ENCODE measurements at places on chromosomes 11 and 22. TPM values are rescaled to one million over a fixed set of nuclear protein-coding genes. Genes with fewer than 3 reads are reported as not detected.
A peak's percentile ranks its signal among the peaks of the same experiment; 100 is the strongest.

Gene NLRP14
- total RNA-seq = not detected

DNA sequence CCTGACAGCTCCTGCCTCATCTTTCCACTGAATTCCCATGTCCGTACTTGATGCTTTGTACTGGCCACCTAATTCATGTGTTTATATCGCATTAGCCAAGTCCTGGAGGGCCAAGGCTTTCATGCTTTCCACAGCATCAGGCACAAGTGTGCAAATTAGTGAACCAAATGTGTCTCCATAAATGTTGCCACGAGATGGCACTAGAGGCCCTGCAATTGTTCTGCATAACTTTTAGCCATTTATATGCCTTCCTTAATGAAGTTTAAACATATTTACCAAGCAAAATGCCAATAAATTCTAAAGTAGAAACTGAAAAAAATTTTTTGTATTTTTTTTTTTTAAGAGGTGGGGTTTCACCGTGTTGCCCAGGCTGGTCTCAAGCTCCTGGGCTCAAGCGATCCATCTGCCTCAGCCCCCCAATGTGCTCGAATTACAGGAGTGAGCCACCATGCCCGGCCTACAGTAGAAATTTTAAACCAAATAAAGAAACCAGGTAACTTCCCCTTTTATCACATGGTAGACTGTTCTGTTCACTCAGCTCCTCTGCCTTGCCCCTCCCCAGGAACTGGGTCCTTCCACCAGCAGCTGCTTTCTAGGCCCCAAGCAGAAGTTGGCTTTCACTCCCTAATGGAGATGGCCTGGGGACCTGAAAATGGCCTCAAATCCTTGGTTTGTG is 20.8 kb upstream of the IL18BP start:
- DNase-seq = peak; percentile 86

Gene FLRT1
- total RNA-seq = not detected

- no peak for DNase-seq
Measured at GRCh38 chr11:27608951-27609350, 91.3 kb downstream of the BDNF start.

DNA sequence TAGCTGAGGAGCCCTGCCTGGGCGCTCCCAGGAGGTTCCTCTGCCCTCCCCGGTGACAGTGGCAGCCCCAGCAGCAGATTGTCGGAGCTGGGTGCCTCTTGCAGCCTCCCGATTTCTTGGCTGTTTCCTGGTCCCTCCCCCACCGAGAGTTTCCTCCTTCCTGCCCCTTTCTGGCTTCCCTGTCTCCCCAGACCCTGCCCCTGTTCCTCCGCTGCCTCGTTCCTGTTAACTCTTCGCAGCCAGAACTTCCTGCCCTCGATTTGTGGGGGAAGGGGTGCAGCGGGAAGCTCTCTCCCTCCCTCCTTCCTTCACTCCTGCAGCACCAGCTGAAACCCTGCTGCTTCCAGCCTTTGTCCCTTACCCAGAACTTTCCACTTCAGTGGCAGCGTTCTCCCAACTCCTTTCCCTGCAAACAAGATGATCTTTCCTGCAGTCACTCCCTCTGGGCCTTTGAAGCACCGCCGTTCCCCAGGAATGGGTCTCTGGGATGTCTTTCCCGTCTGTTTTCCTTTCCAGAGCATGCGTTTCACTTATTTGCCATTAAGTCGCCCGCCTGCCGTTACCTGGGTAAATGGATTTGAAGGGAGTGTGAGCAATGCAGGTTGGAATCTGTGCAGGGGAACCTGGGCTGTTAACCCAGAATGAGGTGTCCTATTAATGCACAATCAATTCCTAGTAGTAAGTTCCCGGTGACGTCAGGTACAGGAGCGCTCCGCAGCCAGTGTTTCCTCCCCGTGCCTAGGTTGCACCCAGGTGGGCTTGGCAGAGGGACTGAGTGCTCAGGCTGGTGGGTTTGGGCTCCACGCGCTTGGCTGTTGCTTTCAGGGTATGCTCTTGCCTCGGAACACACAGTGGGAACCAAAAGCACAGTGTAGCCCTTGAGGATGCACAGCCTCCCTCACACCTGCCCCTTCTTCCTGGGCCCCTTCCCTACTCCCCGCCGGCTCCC is 4.3 kb downstream of the GRK2 start:
- DNase-seq = peak; percentile 52

DNA sequence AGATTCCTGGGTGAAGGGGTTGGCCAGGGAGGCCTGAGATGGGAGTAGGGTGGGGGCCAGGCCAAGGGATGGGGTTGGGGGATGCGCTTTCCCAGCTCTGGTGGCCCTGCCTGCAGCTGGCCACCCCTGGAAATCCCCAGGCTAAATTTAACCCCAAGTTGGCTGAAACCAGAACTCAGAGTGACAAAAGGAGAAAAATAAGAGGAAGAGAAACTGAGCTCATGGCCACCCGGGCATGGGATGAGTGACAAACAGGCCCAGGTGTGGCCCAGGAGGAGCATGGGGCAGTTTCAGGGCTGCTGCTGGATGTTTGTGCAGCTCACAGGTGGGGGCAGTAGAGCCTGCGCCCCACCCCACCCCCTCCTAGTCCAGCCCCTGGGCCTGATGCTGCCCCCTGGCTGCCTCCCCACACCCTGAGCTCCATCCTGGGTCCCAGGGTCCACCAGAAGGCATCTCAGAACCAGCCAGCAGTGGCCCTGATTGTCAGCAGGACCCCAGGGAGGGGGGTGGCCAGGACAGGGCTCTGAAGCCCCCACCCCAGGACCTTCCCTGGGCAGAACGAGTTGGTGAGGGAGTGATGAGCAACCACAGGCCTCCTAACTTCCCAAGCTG is 48.0 kb downstream of the IGLL5 start:
- peak; percentile 97 for DNase-seq

- DNase-seq = no peak
Measured at GRCh38 chr11:31643857-31644256, 134.3 kb downstream of the ELP4 start.

Gene KCNJ5
- total RNA-seq = not detected

- no peak for DNase-seq
Measured at GRCh38 chr11:76649851-76650372, 20.6 kb downstream of the LRRC32 start.

DNA sequence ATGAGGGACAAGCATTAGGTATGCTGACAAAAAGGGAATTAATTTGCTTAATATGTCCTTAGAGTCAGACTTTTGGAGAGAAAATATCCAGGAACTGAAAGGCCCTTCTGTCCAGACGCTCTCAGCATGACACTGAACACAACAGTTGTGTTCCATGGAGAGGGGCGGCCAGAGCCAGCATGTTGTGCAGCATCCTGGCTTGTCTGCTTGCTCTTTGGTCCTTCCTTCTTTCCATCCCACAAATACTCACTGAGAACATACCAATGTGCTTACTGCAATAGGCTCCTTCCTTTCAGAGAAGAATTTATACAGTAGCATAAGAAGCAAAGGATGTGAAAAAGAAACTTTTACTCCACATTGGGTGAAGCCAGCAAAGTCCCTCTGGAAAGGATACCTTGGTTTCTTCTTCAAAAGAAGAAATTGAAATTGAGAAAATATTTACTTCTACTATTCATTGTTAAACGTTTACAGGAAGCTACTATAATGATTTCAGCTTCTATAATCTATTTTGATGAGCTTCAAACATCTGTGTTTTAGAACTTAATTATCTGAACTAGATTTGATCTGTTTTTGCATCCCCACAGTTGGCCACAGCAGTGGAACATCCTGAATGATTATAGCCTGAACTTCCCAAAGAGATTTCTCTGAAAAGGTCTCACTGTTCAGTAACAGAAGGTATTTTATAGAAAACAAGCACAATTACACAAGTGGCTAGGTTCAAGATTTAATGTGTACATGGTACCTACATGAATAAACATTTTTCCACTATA is 304.1 kb upstream of the PITPNB start:
- DNase-seq = no peak

Gene DDX10
- 30.6 TPM for total RNA-seq

GRCh38 chr11:122695076-122695615 is 39.6 kb downstream of the UBASH3B start:
- DNase-seq = no peak

GRCh38 chr22:19714312-19715187 is at the start of gene SEPTIN5:
Gene SEPTIN5 (plus strand): TSS chr22:19714503. CDS start chr22:19714589, 86 bp downstream.
- peak; percentile 23 for DNase-seq

DNA sequence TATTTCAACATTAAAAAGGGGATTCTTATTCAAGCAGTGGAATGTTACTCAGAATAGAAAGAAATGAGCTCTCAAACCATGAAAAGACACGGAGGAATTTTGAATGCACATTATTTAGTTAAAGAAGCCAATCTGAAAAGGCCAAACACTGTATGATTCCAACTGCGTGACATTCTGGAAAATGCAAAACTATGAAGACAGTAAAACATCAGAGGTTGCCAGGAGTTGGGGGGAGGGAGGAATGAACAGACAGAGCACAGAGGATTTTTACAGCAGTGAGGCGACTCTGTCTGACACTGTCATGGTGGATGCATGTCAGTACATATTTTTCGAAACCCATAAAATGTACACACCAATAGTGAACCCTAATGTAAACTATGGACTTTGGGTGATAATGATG is 22.9 kb upstream of the THY1 start:
- DNase-seq = no peak

Gene FBXO3
- total RNA-seq = 34.3 TPM

Gene OR52E8
- total RNA-seq = not detected

Gene TYMP
- 45.1 TPM for total RNA-seq

DNA sequence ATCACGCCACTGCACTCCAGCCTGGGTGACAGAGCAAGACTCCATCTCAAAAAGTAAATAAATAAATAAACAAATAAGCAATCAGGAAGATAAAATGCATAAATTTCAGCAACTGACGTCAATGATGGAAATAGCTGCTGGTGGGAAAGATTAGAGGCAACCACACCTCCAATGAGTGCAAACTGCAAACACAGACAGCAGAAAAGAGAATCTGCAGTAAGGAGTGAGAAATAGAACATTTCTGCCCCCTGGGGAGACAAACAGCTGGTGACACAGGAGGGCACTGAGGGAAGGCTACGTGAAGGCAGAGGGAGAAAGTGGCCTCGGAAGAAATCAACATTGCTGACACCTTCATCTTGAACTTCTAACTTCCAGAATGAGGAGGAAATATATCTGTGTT is 6.5 kb downstream of the PI4KA start:
- no peak for DNase-seq

Gene CARNS1
- 25.9 TPM for total RNA-seq

- no peak for DNase-seq
Measured at GRCh38 chr11:28627690-28628255, 519.6 kb downstream of the METTL15 start.

GRCh38 chr11:45026835-45027234 is 76.2 kb upstream of the TP53I11 start:
- no peak for DNase-seq

Gene OR2AG1
- total RNA-seq = not detected

GRCh38 chr22:39343259-39344045 is 6.3 kb upstream of the SYNGR1 start:
- peak; percentile 76 for DNase-seq

DNA sequence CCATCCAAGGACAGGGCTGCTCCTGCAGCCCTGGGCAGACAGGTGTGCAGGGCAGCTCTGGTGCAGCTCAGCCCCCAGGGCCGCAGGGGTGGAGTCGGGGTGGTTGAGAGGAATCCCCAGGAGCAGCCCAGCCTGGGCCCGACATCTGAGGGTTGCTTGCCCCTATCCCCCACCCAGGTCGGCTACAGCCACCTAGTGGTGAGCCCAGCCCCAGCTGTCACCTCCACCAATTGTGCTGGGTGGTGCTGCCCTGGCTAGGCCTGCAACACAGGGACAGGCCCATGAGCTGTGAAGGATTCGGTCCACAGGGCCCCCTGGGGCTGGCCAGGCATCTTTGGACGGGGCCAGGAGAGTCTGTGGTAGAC is 29.6 kb downstream of the RTN4R start:
- peak; percentile 69 for DNase-seq

- DNase-seq = no peak
Measured at GRCh38 chr11:67248653-67249052, 17.6 kb upstream of the GRK2 start.

Gene PHOX2A
- total RNA-seq = not detected

GRCh38 chr22:50247748-50248147 is 2.9 kb upstream of the TUBGCP6 start:
- DNase-seq = peak; percentile 74

GRCh38 chr11:77201991-77202841 is 74.2 kb downstream of the MYO7A start:
- DNase-seq = no peak

Gene RASL10A
- 5.6 TPM for total RNA-seq
